ENCODE measurements at places on chromosomes 7 and 10.

DNA sequence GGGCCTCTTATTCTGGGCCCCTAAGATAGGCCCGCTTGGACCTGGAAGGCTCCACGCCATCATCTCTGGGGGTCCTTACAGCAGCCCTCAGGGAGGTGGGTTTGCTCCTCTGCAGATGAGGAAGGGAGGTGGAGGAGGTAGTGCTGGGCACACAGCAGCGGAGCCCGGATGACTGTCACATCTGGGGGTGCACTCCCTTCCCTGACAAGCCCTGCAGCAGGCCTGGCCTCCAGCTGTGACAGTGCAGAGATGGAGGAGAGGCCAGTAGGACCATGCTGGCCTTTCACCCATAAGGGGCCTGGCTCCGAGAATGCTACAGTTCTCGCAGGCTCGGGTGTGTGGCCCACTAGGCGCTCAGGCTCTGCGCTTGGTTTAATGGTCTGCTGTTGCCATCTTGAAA lies 9.2 kb downstream of the GDF2 start:
- no peak for DNase-seq

DNA sequence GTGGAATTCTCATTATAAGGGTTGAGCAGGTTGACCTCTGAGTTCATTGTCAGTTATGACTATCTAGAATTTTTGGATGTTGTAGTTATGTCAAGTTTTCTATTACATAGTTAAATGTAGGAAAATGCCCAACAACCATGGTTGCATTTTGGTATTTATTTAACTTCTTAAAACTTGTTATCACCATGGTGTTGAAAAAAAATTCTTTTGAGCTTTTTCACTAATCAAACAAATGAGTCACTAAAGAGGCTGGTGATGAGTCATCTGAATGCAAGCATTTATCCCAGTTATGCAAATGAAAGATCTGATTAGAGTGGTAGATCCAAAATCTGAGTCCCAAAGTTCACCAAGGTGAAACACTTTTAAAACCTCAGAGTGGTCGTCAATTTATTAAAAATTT lies 624.7 kb upstream of the IGFBP3 start:
- no peak for DNase-seq

DNA sequence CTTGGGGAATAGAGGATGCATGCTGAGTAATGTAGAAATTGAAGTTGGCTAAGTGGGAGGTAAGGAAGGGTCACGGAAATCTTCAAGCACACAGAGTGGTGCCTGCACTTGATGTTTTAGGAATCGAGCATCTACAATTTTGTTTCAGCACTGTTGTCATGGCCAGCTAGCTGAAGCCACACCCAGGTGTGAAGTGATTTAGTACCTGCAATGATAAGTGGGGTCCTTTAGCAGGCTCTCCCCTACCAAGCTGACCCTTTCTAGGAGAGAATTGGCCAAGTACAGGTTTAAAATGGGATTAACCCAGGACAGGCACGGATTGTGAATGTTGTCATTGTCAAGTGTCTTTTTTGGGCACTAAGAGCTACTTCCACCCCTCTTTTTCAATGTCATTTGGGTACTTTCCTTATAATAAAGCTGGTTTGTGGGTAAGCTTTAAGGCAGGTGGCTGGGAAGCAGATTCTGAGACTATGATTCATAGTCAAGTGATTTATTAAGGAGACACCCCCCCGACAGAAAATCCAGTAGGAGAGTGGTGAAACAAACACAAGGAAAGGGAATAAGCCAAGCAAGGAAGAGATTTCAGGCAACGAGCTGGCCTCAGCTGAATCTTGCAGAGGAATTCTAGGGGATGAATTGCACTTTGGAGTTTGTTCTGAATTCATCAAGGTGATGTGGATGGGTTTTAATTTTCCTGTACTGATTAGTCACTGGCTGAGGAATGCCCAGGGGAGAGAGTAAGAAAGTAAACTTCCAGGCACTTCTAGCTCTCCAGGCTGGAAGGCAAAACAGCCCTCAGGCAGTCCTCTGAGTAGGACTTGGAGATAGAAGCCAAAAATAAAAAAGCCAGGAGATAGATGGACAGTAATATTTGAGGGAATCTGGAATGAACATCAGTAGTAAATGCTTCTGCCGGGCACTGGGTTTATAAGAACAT lies 1128.4 kb downstream of the SORCS3 start:
- DNase-seq, result no peak

GRCh38 chr10:14772399-14772798 lies 2.3 kb downstream of the FAM107B start:
- DNase-seq, result no peak

GRCh38 chr7:47572939-47573757 lies 8.8 kb downstream of the TNS3 start:
- DNase-seq, result no peak

DNA sequence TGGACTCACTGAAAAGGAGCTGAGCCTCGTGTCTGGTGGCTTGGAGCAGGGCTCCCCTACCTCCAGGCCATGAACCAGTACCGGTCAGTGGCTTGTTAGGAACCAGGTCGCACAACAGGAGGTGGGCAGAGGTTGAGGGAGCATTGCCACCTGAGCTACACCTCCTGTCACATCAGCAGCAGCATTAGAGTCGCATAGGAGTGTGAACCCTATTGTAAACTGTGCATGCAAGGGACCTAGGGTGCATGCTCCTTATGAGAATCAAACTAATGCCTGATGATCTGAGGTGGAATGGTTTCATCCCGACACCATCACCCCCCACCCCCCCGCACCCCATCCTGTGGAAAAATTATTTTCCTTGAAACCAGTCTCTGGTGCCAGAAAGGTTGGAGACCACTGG lies 50.4 kb downstream of the TSPAN15 start:
- DNase-seq, result no peak

- no peak for DNase-seq
Observed at GRCh38 chr10:100886091-100886490, 26.7 kb upstream of the SLF2 start.

GRCh38 chr7:128791121-128791971 lies at the start of gene CCDC136:
Gene CCDC136, plus strand, starts transcription at chr7:128791968. Its CDS starts 444 bp downstream, at chr7:128792412.
- DNase-seq, result peak; percentile 39

DNA sequence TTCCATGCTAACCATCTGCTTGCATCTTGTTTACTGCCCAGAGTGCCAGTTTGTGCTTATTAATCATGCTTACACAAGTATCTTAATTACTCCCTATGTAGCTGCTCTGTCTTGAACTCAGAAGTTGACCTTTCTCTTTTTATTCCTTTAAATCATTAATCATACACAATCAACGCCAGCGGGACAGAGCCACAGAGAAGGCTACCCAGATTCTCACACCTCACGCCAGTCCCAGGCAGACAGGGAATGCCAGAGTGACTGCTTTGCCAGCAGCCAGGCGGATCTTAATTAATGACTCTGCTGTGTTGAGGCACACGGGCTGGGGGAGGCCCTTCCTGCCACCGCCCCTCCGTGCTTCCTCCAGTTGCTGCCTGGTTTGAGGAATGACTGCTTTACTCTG lies 229.4 kb downstream of the LRMDA start:
- DNase-seq, result no peak

DNA sequence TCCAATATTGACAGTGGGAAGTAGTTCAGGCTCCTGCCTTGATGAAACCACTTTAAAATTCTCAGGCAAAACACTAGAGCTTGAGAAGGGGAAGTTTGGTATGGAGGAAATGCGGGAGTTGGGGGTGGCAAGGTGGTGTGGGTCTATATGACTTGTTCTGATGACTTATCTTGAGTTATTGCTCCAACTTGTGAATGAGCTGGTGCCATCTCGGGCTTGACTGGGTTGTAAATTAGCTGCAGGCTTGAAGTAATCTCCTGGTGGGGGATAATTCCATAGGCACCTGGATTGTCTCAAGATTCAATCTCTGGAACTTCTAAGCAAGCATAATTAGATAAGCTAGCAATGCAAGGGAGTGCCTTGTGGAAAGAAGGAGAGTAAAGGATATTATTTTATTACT lies 29.0 kb downstream of the MRPL32 start:
- DNase-seq, result no peak

- no peak for DNase-seq
Observed at GRCh38 chr7:115822801-115823200, 207.8 kb downstream of the TFEC start.

DNA sequence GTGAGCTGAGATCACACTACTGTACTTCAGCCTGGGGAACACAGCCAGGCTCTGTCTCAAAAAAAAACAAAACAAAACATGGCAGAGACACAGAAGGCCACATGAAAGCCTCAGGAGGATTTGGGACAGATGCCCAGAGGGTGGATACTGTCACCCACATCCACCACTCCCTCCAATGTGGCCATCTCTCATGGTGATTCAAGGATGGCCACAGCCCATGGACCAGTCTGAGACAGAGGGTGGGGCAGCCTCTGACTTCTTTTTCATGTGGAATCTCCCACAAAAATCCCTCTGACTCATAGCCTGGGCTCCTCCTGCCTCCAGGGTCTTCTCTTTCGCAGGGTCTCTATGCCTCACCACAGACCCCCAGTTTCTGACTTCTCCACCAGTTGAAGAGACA lies 59.0 kb upstream of the GTF2I start:
- no peak for DNase-seq

DNA sequence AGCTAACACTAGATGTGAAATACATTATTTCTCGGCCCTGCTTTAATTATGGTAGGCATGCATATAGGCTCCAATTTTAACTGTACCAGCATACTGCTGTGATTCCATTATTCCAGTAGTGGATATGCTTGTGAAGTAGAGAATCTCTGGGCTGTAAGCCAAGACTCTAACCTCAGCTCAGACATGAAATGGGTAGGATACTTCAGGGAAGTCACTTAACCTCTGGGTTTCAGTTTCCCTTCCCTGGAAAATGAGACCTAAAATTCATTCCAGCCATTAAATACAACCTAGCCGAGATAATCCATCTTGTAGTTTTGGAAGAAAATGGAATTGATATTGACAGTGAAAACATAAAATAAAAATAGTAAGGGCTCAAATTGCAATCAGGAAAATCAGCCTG lies 59.6 kb upstream of the TRIL start:
- DNase-seq, result no peak

DNA sequence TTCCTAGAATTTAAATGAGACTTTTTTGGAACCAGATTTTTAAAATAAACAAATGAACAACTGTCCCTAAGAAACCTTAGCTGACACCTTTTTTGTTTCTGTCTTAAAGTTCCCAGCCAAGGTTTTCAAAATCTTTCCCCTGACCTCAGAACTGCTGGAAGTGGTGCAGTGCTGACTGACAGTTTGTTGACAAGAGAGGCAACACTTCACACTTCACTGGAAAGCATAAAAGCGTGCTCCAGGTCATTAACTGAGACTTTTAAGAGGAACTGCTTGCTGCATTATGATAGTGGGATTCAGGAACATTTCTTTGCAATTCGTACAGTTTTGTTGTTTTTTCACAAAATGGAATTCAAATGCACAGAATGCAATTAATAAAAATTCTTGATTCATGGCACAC lies 36.2 kb downstream of the SYPL1 start:
- no peak for DNase-seq

DNA sequence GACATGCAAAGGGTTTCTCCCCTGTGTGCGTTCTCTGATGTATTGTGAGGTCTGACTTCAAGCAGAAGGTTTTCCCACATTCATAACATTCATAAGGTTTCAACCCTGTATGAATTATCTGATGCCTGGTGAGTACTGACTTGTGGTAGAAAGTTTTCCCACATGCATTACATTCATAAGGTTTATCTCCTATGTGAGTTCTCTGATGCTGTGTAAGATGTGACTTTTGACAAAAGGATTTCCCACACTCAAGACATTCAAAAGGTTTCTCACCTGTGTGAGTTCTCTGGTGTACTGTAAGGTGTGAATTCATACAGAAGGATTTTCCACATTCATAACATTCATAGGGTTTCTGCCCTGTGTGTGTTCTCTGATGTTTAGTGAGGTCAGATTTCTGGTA lies 45.1 kb downstream of the ZNF33B start:
- DNase-seq, result no peak

DNA sequence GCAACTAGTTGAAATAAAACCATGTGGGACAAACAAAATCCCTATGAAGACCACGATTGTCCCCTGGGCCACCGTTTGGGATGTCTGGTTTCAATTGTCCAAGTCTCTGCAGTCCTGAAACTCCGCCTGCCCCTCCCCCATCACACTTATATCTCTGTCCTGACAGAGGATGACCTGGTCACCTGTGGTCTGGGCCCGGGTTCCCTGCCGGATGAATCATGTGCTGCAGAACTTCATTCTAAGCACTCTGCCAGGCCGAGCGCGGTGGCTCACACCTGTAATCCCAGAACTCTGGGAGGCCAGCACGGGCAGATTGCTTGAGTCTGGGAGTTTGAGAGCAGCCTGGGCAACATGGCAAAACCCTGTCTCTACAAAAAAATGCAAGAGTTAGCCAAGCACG lies 91.1 kb downstream of the COL13A1 start:
- no peak for DNase-seq

DNA sequence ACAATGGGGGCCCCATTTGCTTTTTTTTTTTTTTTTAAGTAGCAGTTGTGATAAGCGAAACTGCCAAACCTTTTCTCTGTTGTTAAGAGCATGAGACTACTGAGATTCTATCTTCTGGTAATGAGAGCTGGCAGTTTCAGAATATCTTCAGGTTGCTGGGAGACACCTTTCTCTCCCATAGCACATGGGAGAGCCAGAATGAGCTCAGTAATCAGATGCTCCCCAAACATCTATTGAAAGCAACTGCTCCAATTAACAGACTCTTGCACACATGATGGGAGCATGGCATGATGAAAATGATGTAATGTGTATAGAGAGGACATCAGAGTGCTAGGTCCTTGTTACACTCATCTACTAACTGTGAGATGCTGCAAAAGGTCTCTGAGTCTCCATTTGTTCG lies 18.8 kb downstream of the MYO3A start:
- no peak for DNase-seq

- no peak for DNase-seq
Observed at GRCh38 chr7:108037140-108037539, 34.2 kb upstream of the LAMB1 start.

DNA sequence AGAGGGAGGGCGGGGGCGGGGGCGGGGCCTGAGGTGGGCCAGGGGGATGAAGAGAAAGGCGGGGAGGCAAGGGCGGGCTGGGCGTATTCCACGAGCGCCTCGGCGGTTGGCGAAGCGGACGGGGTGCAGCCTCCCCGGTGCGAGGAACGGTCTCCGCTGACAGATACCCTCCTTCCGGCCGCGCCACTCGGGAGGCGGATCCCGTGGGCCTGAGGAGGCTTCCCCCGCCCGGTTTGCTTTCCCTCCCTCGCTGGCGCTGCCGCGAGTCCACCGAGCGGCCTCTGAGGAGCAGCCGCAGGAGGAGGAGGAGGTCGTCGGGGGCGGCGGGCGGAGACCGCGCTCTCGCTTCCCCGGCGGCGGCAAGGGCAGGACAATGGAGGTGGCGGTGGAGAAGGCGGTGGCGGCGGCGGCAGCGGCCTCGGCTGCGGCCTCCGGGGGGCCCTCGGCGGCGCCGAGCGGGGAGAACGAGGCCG lies at the start of gene TRIM24:
Gene TRIM24 (plus strand): TSS at position 84 of the 473 bp plus-strand sequence. CDS start 290 bp downstream, at position 374.
- DNase-seq, result no peak

All from stimulated activated naive B cell treated with anti-CD40 and anti-IgM and Interleukin-4, amounts not matched to agents 10 μg/mL and 1 μg/mL and 100 μg/mL, for 72 hours (primary cell).